ENCODE measurements at places on chromosomes 11 and 22.

- no peak for DNase-seq
Observed at GRCh38 chr11:78717041-78717440, 142.4 kb upstream of the NARS2 start.

DNA sequence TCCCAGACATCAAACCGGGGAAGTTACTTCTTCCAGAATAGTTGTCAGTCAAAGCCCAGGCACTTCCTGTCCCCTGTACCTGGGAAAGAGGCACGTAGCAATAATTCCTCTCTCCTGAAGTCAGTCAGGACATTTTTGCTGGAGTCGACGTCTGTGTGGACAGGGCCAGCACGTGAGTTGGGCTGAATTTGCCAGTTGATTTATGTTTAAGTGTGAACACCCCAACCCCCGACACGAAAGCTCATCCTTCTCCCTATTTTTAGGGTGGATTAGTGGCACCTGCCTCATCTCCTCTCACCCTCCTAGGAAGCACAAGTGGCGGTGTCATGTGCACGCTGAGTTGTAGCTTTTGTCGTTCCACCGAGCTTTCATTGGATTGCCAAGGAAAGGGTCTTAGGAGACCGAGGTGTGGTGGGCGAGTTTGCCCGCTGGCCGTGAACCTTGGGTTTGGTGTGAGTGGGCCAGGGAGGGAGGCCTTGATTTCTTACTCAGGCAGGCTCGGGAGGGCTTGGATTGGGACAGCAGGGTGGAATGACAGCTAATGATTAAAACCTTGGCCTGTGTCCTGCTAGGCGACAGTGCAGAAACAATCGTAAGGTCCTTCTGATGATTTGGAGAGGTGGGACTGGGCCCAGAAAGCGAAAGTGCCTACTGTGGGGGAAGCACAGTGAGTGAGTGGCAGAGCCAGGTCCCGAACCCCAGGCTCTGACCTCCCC lies 87.0 kb upstream of the CRYBB3 start:
- no peak for DNase-seq

GRCh38 chr11:975827-976226 lies 50.2 kb downstream of the AP2A2 start:
- DNase-seq: no peak

DNA sequence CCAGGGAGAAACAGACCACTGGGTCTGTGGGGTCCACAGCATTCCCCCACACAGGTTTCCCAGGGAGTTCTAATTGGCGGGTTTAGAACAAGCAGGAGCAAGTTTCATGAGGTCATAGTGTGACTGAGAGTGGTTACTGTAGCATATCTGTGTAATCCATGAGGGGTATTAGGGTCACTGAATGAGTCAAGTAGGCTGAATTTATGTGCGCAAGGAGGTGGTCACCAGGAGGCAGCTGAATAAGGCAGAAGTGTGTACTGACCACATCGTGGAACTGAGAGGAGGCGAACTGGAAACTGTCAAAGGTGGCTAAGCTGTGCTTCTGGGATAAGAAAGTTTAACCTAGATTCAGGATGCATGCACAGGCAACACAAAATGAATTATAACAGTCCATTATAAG lies 876.0 kb downstream of the METTL15 start:
- no peak for DNase-seq

GRCh38 chr11:79430280-79430679 lies 10.6 kb downstream of the TENM4 start:
- DNase-seq: no peak

DNA sequence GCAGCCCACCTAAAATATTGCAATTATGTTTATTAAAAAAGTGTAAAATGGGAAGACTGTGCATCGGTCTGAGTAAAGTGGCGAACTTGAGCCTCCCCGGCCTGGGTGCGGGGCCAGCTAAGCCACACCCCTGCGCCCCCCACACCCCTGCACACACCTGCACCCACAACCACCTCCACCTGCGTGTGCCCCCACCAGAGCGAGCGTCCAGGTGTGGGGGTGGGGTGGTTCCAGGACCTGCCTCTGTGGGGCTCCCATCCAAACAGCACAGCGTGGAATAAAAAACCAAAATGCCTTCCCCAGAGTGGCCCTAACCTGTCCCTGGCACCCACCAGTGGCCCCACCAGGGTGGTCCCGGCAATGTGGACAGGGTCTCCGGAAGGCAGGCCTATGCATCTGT lies 30.1 kb upstream of the CARS1 start:
- DNase-seq: no peak

DNA sequence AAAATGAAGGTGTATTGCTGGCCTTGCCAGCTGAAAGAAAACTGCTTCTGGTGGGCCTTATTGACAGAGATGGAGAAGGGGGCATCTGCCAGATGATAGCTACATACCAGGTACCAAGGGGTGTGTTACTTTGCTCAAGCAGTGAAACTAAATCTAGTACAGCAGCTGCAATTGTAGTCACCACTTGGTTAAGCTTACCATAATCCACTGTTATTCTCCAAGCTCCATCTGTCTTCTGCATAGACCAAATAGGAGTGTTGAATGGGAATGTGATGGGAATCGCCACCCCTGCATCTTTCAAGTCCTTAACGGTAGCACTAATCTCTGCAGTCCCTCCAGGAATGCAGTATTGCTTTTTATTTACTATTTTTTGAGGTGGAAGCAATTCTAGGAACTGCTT lies 45.8 kb upstream of the LIN7C start:
- DNase-seq: no peak

DNA sequence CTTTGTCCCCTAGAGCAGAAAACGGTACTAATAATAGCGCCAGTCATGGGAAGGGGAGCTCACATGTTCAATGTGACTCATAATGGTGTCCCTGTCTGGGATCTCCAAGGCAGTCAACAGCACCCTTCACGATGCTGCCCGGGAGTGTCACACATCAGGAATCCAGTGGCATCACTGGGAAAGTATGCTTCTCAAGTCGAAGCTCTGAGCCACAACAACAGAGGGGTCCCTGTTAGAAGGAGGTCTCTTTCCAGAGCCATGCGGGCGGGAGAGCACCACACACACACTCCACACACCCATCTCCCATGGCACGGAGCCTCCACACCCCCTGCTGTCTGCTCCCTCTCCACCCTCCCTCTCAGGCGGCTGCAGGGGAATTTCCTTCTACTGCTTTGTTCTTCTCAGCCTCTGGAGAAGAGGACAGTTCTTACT lies 119.7 kb downstream of the ETS1 start:
- DNase-seq: peak; percentile 70

DNA sequence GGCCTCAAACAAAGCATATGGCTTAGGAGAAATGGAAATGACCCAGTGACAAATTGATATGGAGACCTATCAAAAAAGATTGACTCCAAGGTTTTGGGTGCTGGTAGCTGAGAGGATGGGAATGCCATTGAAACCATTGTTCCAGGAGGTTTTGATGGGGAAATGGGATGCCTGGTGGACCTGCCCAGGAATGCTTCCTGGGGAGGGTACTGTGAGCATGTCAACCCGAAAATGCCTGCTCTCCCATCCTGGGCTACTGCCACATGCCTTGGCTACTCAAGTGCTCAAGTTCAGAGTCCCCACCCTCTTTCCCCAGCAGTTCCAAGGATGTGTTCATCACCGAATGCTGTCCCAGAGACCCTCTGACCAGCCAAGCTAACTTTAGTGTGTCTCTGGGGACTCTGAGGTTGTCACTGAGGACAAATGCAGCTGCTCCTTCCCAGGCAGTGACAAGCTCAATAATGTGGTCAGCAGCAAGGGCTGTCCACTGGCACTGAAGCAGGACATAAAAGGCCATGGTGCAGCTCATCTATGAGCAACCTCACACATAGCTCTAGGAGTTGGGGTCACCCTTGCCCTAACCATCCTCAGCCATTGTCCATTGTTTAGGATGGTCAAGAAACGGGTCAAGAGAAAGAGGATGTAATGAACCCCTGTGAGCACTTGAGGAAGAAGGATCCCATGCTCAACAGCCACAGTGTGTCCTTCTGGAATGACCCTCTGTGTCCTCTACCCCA lies 83.7 kb downstream of the TRIM29 start:
- DNase-seq: no peak

DNA sequence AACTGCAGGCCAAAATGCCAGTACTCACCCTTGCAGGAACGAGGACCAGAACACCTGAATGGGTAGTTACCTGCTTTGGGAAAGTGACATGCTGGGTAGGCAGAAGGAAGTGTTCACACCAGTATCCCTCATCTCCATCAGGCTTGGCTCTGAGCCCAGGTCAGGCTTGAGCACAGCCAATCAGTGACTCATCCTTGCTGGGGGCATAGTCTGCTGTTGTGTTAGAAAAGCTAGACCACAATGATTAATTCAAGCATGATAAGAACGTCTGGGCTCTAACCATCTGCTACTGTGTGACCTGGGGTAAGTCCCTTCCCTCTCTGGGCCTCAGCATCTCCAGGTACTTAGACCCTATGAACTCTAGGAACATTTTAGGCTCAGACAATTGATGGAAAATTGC lies 450.4 kb downstream of the MIAT start:
- DNase-seq: no peak

DNA sequence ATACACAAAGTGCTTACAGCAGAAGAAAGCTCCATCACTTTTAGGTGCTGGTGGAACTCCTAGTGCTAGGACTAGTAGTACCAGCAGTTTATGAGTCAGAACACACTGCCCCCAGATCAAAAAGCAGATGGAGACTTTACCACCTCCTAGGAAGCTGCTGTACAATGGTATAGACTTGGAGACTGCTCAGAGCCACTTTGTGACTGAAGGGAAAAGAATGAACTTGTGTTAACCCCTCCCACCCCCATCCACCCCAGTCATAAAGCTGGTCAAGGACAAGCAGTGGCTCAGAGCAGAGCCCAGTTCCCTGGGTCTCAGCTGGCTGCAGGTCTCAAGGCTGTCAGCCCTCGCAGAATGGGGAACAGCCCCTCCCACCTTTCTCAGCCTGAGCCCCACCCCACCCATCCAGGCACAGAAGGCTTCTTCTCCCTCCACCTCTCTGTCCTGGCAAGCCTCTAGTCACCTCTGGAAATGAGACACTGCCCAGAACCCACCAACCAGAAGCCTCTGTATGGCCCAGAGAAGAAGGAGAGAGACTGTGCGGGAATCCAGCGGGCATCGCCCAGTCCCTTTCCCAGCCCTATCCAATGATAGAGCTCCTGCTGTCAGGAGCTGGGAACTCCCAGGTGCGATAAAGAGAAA lies 23.8 kb downstream of the PACSIN2 start:
- no peak for DNase-seq

DNA sequence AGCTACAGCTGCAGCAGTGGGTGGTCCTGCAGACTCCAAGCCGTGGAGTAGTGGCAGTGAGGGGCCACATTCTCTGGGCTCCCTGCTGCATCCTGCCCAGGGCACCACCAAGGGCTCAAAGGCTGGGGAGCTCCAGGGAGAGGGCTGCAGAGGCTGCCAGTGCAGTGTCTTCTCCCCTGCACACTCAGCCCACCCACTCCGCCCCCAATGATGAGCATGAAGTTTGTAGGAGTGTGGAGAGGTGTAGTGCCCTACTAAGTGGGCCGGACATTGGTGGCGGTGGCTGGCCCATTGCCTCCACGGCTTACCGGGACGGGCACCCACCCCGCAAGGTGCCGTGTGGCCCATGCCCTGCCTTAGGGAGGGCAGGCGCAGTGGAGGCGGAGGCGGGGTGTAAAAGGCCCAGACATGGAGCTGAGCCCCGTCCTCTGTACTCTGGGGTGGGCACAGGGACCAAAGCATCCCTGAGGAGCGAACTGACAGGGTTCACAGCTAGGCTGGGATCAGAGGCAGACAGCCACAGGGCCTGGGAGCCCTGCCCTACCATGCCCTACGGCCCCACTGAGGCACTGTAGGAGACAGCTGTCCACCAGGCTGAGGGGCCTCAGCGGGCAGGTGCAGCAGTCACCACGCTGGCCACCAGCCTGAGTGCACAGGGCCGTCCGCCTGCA lies 18.9 kb downstream of the ARVCF start:
- DNase-seq: no peak

DNA sequence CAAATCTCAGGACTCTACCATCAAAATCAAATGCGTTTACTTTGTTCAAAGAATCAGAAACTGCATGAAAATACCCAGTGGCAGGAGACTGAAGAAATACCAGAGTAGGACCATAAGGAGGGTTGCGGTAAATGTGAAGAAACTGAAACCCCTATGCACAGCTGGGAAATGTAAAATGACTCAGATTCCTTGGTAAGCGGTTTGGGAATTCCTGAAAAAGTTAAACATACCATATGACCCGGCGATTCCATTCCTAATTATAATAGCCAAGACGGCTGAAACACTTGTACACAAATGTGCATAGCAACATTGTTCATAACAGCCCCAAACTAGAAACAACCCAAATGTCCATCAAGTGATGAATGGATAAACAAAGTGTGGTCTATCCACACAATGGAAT lies 114.1 kb upstream of the GRAMD1B start:
- no peak for DNase-seq

GRCh38 chr22:41401781-41402648 lies 20.3 kb downstream of the TEF start:
- DNase-seq: no peak

- no peak for DNase-seq
Observed at GRCh38 chr22:37618072-37618656, 9.5 kb downstream of the GGA1 start.

DNA sequence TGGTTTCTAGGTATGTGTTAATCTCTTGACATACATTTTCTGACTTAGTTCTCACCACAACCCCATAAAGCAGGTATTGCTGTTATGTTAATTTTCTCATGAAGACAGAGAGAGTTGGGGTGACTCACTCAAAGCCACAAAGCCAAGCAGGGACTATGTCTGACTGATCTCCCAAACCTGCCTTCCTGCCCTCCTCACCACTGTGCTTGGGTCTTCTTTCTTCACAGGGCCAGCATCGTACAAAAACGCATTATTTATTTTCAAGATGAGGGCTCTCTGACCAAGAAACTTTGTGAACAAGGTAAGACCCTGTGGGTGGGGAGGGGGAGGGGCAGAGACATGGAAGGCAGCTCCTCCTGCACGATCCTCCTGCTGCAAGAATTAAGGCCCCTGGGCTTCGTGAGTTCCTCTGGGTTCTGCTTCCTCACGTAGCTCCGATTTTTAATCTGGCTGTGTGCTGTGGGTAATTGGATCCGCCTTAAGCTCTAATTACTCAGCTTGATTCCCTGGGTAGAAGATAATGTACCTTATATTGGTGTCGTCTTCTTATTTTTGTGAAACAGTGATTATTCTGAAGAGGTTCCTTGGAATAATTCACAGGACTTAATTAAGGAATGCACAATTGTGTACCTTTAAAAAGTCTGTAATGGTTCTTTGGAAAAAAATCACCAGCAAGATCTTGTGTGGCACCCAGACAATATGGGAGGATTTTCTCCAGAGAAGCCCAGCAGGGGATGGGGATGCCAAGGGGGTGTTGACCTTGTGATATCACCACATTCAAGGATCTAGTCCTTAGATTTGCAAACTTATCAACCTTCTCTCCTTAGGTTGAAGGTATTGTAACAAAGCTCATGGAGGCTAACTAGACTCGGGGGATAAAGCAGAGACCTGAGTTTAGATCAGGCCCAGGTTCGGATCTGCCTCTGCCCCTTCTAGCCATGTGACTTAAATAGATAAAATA lies 112.9 kb downstream of the SPON1 start:
- peak; percentile 53 for DNase-seq

- DNase-seq: peak; percentile 47
Observed at GRCh38 chr11:10807493-10808234, 1.1 kb downstream of the EIF4G2 start.

DNA sequence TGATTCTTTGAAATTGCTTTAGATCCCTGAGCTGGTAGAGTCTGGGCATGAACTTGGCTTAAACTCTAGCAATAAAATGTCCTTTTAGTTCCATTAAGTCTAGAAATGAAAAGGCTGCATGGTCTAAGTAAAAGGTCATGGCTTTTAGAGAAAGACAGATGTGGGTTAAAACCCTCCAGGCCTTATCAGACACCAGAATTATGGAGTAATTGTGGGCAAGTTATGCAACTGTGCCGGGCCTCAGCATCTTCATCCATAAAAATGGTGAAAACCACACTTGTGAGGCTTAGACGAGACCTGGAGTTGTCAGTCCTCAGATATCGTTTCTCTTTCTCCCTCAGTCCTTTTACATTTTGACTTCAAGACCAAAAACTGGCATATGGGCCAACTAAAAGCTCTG lies 597.9 kb upstream of the KIRREL3 start:
- no peak for DNase-seq
